ENCODE measurements at places on chromosomes 3 and 15.

- no peaks in the 10 kb centered on the region for H3K36me3 ChIP-seq
- no peak for DNase-seq
- H3K4me3 ChIP-seq, result no peak overlapping the region
- H3K27me3 ChIP-seq, result no peaks in the 10 kb centered on the region
- no peaks in the 10 kb centered on the region for H3K4me1 ChIP-seq
Observed at GRCh38 chr3:70658513-70659310, 346.3 kb upstream of the MDFIC2 start.

DNA sequence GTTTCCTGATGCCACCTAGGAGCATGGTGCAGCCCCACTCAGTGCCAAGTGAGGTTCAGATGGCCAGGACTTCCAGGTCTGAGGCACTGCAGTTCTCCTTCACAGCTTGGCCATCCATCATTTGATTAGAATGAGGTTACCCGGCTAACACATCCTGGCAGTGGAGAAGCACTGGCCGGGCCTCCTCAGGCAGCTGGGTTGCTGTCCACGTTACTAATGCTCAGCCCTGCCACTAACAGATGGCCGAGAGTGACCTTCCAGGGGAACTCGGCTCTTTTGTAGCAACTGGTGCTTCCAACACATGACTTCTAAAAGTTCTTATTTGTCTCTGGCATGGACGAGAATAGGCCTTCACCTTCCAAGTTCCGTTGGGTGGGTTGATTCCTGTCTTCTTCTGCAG lies 204.6 kb upstream of the CFAP20DC start:
- H3K4me1 ChIP-seq, result peaks cover 22% of the 10 kb centered on the region
- H3K27ac ChIP-seq, result no peak overlapping the region
- DNase-seq, result no peak
- no peaks in the 10 kb centered on the region for H3K27me3 ChIP-seq

DNA sequence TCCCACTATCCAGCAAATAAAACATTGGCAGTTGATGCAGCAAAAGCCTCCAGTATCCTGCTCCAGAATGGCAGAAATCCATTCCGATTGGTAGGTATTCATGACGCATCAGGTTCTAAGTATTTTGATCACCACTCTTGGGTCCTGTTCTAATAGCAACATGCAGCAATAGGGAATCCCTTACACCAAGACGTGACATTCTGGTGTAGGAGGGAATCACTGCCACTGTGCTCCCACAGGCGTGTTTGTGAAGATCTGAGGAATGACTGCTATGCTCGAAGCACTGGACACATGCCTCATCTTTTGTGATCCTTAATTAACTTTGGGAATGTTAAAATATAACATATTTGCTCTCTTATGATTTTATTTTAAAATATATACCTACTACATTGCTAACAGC lies 552.9 kb downstream of the MECOM start:
- H3K4me3 ChIP-seq, result no peak overlapping the region
- H3K27me3 ChIP-seq, result no peaks in the 10 kb centered on the region
- no peaks in the 10 kb centered on the region for H3K4me1 ChIP-seq
- no peaks in the 10 kb centered on the region for H3K36me3 ChIP-seq
- DNase-seq, result no peak

DNA sequence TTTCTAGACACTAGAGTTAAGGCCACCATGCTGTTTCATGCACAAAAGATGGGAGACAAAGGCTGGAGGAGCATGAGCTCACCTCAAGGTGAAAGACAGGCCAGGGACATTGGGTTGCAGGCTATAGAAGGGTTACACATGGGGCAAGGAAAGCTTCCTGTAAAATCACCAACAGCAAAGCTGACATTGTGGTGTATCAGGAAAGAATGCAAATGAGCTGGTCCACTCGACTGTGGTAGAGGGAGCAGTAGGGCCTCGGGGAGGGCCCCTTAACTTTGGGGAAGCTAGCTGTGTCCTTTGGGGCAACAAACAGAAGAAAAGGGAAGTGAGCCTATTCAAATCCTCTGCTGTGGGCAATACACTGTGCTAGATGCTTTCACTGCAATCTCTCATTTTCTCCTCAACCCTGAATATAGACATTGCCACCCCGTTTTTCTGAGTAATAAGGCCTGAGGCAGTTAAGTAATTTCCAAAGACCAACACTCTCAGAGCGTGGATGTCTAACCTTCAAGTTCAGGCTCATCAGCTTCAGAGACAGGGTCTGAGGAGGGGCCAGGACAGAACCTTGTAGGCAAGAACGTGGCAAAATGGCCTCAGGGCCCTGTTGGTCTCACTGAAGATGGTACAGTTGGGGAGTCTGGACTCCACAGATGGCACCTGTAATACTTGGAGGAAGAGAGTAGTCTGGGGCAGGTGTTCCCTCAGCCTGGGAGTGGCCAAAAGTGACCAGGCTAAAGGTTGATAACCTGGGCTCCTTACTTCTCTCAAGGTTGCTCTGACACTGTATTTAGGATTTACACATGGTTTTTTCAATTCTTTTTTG lies 24.1 kb downstream of the CX3CR1 start:
- H3K4me3 ChIP-seq, result no peak overlapping the region
- H3K27ac ChIP-seq, result no peak overlapping the region
- H3K4me1 ChIP-seq, result peaks cover 12% of the 10 kb centered on the region
- peaks cover 18% of the 10 kb centered on the region for H3K27me3 ChIP-seq
- DNase-seq, result no peak
- H3K36me3 ChIP-seq, result no peaks in the 10 kb centered on the region

DNA sequence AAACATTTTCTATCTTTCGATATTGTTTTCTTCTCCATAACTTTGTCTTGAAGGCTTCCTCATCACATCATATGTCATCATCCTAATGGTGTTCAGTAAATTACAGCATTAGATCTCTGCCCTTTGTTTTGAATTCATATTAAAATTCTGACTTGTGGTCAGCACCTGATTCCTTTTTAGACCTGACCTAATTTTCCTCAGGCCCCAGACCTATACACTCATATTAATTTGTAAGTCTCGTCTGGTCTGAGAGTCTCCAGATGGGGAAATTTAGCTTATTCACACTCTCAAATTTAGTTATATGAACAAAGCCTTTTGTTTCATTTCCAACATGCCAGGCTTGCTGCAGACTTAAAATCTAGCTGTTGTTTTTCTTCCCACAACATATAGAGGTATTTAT lies 248.4 kb downstream of the KCNH8 start:
- H3K27ac ChIP-seq, result no peak overlapping the region
- DNase-seq, result no peak
- H3K4me3 ChIP-seq, result no peak overlapping the region
- H3K4me1 ChIP-seq, result no peaks in the 10 kb centered on the region

- no peak overlapping the region for H3K27ac ChIP-seq
- H3K4me3 ChIP-seq, result no peak overlapping the region
- H3K4me1 ChIP-seq, result peaks cover 17% of the 10 kb centered on the region
Observed at GRCh38 chr3:17195192-17195611, 310.4 kb downstream of the PLCL2 start.

DNA sequence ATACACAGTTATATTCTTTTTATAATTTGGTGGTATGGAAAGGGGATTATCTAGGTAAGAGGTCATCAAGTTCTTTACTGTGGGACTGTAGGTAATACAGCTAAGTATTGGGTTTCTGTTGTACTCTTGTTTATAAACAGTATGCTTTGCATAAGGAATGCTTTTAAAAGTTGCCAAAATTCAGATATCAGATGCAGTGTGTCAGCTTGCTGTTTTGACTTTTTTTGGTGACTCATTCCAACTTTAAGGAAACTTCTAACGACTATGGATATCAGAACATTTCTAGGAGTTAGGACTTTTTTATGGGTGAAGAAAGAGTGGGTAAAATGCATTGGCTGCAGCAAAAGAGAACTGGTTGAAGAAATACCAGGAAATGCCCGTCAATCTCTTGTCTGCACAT lies 2.8 kb downstream of the SCAANT1 start:
- H3K27ac ChIP-seq, result no peak overlapping the region
- no peak for DNase-seq
- peaks cover 8% of the 10 kb centered on the region for H3K36me3 ChIP-seq
- H3K4me3 ChIP-seq, result no peak overlapping the region
- no peaks in the 10 kb centered on the region for H3K27me3 ChIP-seq
- H3K4me1 ChIP-seq, result peaks cover 28% of the 10 kb centered on the region

GRCh38 chr3:126078866-126079265 lies 5.1 kb downstream of the SLC41A3 start:
- no peak for DNase-seq
- peaks cover 6% of the 10 kb centered on the region for H3K4me1 ChIP-seq
- peaks cover 5% of the 10 kb centered on the region for H3K27me3 ChIP-seq
- H3K36me3 ChIP-seq, result peaks cover 36% of the 10 kb centered on the region
- no peak overlapping the region for H3K27ac ChIP-seq
- no peak overlapping the region for H3K4me3 ChIP-seq

DNA sequence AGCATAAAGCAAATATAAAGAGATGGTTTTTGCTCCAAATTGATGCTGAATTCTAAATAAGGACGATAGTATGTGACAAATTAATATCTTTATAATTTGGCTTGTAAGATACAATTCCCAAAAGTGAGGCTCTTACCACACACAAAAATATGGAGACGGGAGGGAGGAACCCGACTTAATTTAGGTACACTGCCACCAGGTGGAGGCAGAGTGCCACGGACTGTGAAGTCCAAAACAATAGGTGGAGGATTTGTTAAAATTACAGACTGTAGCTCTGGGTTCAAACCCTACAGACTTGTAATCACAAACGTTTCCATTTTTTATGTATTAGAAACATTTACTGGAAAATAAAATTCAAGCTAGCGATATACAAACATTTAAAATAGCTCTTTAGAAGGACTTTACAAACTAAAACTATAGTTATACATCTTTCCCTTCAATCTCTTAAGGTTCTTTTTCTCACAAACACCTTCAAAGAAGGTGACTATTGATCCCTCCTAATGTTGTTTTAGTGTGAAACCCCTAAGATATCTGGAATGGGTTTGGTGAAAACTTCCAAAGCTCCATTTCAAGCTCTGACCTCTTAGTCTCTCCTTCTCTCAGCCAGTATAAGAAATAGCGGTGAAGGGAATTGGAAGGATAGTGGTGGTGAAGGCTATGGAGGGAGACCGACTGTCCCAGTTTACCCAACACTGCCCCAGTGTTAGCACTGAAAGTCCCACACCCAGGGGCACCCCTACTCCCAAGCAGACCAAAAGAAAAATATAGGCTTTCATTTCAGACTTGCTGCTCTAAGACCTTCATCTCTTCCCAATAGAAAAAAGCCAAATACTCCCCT lies 89.7 kb downstream of the AQP9 start:
- peak; percentile 78 for DNase-seq
- H3K27me3 ChIP-seq, result no peaks in the 10 kb centered on the region
- H3K27ac ChIP-seq, result no peak overlapping the region
- H3K4me3 ChIP-seq, result no peak overlapping the region
- H3K4me1 ChIP-seq, result peaks cover 33% of the 10 kb centered on the region

DNA sequence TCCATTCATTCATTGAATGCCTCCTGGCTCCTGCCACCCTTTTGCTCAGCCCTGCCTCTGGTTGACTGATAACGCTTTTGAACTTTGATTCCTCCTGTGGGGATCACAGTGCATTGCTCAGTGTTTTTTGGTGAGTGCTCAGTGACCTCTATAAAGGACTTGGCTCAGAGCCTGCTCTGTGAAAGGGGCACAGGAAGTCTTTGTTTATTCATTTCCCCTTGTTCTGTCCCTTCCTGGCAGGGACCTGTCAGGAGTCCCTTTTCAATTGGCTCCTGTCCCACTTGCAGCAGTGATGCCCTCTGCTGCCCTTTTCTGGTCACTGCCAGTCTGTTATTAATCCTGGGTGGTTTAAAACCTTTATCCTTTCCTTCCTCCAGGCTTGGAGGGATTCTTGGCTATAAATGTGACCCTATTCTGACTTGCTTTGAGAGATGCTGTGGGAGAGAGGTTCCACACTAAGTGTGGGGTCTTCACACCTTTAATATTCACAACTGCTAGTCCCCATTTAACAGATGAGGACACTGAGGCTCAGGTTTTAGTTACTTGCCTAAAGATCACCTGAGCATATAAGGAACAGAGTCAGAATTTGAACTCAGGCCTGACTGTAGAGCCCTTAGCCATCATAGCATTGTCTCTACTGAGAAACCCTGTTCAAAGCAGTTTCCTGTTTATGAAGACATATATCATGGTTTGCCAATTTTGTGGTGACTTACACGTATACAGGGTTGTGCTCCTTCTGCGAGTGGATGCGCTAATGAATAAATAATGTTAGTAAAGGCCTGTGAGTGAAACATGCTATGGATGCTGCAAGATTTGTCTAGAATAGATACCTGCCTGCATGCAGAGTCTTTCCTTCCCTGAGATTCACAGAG lies 23.2 kb upstream of the TATDN2 start:
- peak overlapping the region; percentile 69 for H3K27ac ChIP-seq
- H3K4me3 ChIP-seq, result no peak overlapping the region
- H3K4me1 ChIP-seq, result peaks cover 6% of the 10 kb centered on the region

DNA sequence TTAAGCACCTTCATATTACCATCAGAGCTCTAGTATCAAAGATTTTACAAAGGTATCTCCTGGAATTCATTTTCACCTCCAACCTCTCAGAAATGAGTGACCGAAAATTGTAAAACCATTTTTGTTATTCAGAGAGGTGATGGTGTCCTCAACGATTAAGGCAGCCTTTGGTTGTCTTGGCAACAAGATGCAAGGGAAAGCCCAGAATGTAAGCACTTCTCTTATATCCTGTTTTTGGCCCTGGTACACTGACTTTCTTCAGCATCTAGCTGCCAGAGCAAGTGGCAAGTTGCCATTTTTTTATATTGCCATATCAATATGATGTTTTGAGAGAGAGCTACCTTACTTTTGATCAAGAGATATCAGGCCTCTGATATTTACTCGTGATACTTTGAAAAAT lies 384.9 kb upstream of the NECTIN3 start:
- no peak for DNase-seq
- no peaks in the 10 kb centered on the region for H3K27me3 ChIP-seq
- H3K36me3 ChIP-seq, result no peaks in the 10 kb centered on the region
- no peak overlapping the region for H3K27ac ChIP-seq

DNA sequence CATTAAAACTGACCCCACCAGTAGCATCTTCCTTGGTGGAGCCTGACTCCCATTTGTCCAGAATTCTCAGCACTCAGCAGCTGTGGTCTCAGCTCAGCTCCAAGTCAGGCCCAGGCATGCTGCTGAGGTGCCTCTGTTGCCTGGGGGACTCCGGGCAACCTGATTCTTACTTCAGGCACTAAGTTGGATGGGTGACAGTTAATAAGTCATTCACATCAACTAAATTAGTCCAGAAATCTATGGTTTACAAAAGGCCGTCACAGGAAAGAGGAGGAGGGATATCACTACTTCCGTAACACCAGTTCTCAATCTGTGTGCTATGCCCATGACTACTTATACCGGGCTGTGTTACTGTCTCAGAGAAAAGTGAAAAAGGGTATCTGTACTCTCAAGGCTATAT lies 310.2 kb downstream of the SATB1 start:
- H3K36me3 ChIP-seq, result no peaks in the 10 kb centered on the region
- H3K4me3 ChIP-seq, result no peak overlapping the region
- no peaks in the 10 kb centered on the region for H3K27me3 ChIP-seq
- H3K27ac ChIP-seq, result no peak overlapping the region
- peaks cover 22% of the 10 kb centered on the region for H3K4me1 ChIP-seq

Measured in nephron progenitor cell (in vitro differentiated cells).